ENCODE measurements at places on chromosomes 13 and 19. TPM values are rescaled to one million over a fixed set of nuclear protein-coding genes. Genes with fewer than 3 reads are reported as not detected.

DNA sequence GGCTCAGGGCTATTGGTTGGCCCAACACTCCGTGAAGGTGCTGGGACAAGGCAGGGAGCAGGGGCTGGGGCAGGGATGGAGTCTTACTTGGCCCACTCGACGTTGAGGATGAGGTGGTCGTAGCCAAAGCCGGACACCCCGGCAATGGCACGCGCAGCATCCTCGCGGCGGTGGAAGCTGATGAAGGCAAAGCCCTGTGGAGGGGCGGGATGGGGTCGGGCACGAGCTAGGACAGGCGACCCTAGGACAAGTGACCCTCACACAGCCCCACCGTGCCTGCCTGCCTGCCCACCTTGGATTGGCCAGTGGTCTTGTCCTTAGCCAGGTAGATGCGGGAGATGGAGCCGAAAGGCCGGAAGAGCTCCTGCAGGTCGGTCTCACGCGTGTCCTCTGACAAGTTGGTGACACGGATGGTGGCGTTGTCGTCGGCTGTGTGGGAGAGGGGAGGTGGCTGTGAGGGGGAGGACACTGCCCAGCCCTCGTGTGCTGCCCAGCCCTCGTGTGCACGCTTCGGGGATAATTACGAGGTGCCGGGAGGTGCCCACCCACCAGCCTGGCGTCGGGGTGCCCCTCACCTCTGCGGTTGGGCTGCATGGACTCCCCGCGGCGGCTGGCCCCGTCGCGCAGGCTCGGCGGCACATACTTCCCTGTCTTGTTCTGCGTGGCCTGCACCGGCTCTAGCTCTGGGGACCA, 4.0 kb downstream of the P2RY11 start:
- no peak for DNase-seq

GRCh38 chr13:44814161-44814560, 175.1 kb downstream of the NUFIP1 start:
- no peak for DNase-seq

DNA sequence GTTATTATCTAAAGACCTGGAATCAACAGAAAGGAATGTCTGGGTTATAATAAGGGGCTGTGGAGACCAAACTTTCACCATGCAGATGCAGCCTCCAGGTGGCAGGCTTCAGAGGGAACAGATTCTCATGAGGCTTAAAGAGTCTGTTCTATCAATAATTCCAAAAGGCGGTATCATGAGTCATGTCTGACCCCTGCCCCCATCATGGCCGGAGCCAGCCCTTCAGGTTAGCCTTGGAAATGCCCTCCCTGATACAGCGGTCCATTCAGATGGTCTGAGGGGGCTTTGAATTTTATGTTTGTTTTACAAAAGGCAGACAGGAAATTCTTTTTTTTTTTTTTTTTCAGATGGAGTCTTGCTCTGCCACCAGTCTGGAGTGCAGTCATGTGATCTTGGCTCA, 21.7 kb upstream of the LAMP1 start:
- DNase-seq, result no peak

DNA sequence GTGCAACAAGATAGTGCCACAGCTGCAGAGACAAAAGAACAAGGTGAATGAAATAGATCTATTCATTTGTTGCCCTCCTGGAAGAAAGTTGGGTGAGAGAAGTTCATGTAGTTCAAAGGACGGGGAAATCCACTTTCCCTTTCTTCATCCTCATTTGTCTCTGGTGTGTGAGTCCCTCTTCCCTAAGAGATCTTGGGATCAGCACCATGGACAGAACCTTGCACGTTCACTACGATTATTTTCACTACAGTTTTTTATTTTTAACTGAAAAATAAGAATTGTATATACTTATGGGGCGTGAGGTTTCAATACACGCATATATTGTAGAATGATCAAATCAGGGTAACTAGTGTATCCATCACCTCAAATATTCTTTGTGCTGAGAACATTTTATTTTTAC, 29.2 kb downstream of the NLRP5 start:
- no peak for DNase-seq

DNA sequence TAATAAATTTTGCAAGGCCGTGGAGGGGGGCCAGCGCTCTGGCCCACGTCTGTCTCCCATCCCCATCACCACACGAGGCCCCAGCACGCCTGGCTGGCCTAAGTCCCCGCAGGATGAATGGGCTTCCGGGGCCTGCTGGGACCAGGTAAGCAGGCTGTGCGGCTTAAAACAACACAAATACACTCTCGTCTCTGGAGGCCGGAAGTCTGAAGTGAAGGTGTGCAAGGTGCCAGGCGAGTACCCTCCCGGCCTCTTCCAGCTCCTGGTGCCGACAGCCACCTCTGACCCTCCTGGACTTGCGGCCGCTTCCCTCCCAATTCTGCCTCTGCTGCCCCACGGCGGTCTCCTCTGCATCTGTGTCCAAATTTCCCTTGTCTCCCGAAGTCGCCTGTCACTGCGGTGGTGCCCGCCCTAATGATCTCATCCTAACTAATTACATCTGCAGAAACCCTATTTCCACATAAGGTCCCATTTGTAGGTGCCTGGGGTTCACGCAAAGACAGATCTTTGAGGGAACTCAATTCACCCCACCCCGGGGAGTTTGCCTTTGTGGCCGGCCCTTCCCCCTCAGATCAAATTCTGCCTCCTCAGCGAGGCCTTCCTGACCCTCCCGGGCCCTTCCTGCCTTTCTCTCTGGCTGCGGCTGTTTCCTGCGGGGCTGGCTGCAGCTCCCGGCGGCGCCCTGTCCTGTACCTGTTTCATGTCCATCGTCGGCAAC, 8.1 kb upstream of the PTBP1 start:
- no peak for DNase-seq

DNA sequence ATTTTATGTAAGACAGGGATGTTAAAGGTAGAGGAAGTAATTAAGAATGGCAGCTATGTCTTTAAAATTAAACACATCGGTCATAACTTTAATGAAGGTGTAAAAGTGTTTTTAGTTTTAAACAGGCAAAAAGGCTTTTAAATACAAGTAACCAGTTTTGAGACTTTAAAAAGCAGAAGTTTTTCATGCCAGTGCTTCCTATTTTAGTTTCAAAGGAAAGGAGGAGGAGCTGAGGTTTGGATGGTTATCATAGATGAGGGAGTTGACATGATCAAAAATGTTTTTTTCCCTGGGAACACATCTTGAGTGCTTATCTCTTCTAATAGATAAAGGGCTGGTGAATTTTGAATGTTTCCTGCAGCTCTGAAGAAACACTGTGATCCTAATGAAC, 42.9 kb downstream of the LRCH1 start:
- no peak for DNase-seq

- DNase-seq, result no peak
These were observed 253.6 kb downstream of the ATP8A2 start for GRCh38 chr13:25625414-25625813.

GRCh38 chr13:71290963-71291841, 575.8 kb downstream of the DACH1 start:
- DNase-seq, result no peak

DNA sequence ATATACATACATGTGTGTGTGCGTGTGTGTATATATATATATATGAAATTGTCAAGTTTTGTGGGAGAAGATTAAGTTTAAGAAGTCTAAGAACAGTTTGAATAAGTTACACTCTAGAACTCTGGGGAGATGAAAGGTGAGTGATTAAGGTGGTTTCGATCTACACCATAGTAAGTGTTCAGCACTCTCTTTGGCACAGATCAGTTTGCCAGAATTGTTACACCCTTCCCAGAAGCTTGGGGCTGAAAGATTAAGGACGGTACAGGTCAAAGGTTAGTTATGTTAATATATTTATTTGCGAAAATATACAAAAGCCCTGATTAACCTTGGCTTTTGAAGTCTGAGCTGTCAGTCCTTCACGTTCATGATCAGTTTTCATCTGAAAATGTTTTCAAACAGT, 309.1 kb downstream of the KLF5 start:
- no peak for DNase-seq

DNA sequence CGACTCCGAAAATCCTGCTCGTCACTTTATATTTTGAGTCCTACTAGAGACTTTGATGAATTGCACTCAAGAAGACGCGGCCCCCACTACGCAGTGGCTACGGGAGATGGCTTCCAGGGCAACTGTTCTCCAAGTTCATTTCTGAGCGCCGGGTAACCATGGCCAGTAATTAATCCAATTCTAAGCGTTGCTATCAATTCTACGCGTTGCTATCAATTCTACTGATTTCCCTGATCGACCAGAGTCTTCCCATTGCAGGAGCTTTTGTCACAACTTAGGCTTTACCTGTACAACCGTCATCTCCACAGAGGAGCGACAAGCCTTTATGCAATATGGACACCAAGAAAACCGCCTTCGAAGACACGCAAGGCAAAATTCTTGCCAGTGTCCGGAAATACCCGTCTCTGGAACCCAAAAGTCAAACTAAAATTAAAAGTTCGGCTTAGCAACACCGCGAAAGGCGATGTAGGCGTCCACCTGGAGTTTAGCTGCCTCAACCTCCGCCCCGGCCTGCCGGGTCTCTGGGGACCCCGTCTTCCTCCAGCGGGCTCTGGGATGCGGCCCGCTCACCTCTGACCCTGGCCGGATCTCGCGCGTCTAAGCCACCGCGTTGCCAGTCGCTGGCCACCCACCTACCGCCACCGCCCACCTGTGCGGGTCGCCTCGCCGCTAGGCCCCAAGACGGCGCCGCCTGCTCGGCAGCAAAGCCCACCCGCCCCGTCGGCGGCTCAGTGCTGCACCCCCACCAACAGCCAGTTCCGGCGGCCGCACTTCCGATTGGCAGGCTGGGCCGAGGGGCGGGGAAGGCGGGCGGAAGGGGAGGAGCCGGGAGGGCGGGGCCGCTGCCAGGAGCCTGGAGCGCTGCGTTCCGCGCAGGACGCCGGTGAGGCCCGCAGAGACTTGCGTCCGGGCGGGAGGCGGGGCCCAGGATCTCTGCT, at the start of gene SUPT20H:
SUPT20H (minus strand) TSS at position 779 of the 938 bp plus-strand sequence. CDS start 8,198 bp downstream, outside the sequence.
- peak; percentile 65 for DNase-seq

DNA sequence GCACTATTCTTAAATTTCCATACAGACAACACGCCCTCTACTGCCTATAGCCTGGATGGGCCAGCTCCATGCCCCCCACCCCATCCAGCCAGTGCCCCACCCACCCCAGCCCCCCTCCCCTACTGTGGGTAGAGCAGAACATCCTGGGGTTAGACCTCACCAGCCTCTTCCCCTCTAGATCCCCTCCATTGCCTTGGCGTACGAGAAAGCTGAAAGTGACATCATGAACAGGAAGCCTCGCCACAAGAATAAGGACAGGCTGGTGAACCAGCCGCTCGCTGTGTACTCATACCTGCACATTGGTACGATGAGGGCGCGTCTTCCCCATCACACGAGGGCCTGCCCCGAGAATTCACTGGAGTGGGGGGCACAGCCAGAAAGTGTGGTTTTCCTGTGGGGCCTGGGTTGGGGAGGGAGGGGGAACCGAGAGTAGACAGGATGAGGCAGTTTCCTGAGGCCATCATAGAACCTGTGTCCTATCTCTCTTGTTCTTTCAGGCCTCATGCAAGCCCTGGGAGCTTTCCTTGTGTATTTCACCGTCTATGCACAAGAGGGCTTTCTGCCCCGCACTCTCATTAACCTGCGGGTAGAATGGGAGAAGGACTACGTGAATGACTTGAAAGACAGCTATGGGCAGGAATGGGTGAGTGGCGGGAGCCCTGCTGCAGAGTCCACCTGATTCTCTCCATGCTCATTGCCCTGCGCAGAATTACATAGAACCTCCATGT, 29.1 kb downstream of the ATP12A start:
- no peak for DNase-seq

- DNase-seq, result no peak
These were observed 2220.8 kb upstream of the PCDH20 start for GRCh38 chr13:63636316-63636993.

Gene SOX1
- not detected for total RNA-seq

Gene KLK2
- total RNA-seq, result not detected

Gene HSPBP1
- total RNA-seq, result 25.9 TPM

Gene ZNF329
- 8.4 TPM for total RNA-seq

Gene ADGRE3
- total RNA-seq, result not detected

Gene TINCR
- 8.6 TPM for total RNA-seq

Gene HIF3A
- total RNA-seq, result 13.5 TPM
